ENCODE measurements at places on chromosomes 16 and 17. TPM values are rescaled to one million over a fixed set of nuclear protein-coding genes. Genes with fewer than 3 reads are reported as not detected.

PTGES3L gene
- total RNA-seq: 4.0 TPM

- no peaks in the 10 kb centered on the region for H3K27me3 ChIP-seq
- DNase-seq: no peak
- no peak overlapping the region for H3K27ac ChIP-seq
- H3K36me3 ChIP-seq: no peaks in the 10 kb centered on the region
- H3K4me1 ChIP-seq: 0 out of 2 replicates have a peak, but pooled peaks cover 4% of the 10 kb centered on the region
Observed at GRCh38 chr16:68401871-68402747, 46.2 kb downstream of the SMPD3 start.

DNA sequence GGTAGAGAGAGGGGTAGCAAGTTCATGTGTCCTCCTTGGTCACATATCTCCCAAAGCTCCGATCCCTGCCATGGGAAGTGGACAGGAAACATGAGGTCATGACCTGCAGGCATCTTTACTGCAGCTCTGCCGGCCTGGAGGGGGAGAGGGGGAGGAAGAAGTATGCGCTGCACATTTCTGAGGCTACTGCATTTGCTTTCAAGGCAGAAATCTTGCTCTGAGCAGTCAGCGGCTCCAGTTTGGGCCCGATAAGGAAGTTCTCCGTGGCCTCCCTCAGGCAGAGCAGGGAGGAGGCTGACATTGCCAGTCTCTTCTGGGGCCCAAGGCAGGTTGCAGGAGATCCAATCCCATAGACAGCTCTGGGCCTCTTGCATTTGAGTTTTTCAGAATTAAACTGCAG, 1.5 kb upstream of the NHERF1 start:
- peaks cover 6% of the 10 kb centered on the region for H3K36me3 ChIP-seq
- no peak for DNase-seq
- H3K27ac ChIP-seq: no peak overlapping the region
- peak overlapping the region; percentile 70 for H3K4me3 ChIP-seq
- no peaks in the 10 kb centered on the region for H3K27me3 ChIP-seq
- H3K4me1 ChIP-seq: peaks cover 15% of the 10 kb centered on the region

DNA sequence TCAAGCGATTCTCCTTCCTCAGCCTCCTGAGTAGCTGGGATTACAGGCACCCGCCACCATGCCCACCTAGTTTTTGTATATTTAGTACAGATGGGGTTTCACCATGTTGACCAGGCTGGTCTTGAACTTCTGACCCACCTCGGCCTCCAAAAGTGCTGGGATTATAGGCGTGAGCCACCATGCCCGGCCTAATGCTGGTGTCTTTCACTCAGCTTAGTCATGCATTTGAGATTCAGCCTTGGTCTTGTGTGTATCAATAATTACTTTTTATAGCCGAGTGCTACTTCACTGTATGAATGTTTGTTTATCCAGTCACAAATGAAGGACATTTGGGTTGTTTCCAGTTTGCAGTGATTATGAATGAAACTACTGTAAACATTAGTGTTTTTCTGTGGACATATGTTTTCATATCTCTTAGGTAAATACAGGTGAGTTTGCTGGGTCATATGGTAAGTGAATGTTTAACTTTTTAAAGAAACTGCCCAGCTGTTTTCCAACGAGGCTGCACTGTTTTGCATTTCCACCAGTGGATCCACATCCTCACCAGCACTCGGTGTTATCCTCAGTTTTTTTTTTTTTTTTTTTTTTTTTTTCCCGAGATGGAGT, 11.0 kb upstream of the PLCG2 start:
- no peaks in the 10 kb centered on the region for H3K27me3 ChIP-seq
- no peak overlapping the region for H3K4me3 ChIP-seq
- no peak overlapping the region for H3K27ac ChIP-seq
- H3K4me1 ChIP-seq: no peaks in the 10 kb centered on the region
- H3K36me3 ChIP-seq: peaks cover 4% of the 10 kb centered on the region
- no peak for DNase-seq

- H3K4me1 ChIP-seq: peaks cover 14% of the 10 kb centered on the region
- H3K36me3 ChIP-seq: peaks cover 25% of the 10 kb centered on the region
- H3K27ac ChIP-seq: no peak overlapping the region
- H3K27me3 ChIP-seq: no peaks in the 10 kb centered on the region
Observed at GRCh38 chr17:47694581-47695428, 844 bp downstream of the TBKBP1 start.

GRCh38 chr16:9469512-9469911, 378.1 kb downstream of the HAPSTR1 start:
- no peak overlapping the region for H3K4me3 ChIP-seq
- H3K4me1 ChIP-seq: no peaks in the 10 kb centered on the region
- H3K27me3 ChIP-seq: no peaks in the 10 kb centered on the region
- DNase-seq: no peak
- H3K27ac ChIP-seq: no peak overlapping the region

DNA sequence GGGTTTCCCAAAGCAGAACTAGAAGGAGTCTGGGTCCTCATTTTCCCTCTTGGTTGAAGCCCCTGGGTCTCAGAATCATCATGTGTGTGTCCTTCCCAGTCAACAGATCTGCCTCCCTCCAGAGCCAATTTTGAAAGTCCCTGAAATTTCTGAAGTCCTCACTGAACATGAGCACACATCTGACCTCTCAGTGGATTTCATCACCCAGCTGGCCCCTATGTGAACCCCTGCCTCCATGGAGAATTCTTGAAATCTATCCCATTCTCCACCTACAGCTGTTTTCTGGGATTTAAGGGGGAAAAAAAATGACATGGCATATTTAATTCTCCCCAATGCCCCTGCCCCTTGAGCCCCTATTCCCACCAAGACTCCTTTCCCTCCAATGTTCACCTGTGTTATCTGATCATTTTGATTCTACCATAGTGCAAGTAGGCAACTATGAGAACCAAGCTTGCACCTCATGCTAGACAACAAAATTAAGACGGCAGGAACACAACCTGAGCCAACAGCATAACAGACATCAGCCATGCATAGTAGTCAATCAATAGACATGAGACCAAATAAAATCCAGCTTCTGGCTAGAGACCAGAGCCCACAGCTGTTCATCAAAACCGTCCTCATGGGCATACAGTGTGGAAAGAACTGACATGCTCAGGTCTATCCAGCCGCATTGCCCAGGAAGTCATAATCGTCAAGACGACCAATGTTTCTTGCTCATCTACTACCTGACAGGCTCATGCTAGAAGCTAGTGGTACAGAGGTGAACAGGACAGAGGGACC, 14.9 kb downstream of the SOX9 start:
- 0 out of 2 replicates have a peak, but pooled peaks cover 3% of the 10 kb centered on the region for H3K4me1 ChIP-seq
- H3K27me3 ChIP-seq: no peaks in the 10 kb centered on the region
- H3K27ac ChIP-seq: no peak overlapping the region

GRCh38 chr16:23807028-23807427, 28.8 kb upstream of the PRKCB start:
- DNase-seq: no peak
- H3K27ac ChIP-seq: no peak overlapping the region
- no peaks in the 10 kb centered on the region for H3K27me3 ChIP-seq
- no peak overlapping the region for H3K4me3 ChIP-seq
- no peaks in the 10 kb centered on the region for H3K4me1 ChIP-seq
- H3K36me3 ChIP-seq: no peaks in the 10 kb centered on the region

- no peak overlapping the region for H3K27ac ChIP-seq
- no peak overlapping the region for H3K4me3 ChIP-seq
- no peaks in the 10 kb centered on the region for H3K27me3 ChIP-seq
- peaks cover 29% of the 10 kb centered on the region for H3K36me3 ChIP-seq
- no peak for DNase-seq
Observed at GRCh38 chr17:49834118-49834743, 13.6 kb downstream of the TAC4 start.

CES1 gene
- not detected for total RNA-seq

- H3K4me1 ChIP-seq: no peaks in the 10 kb centered on the region
- no peaks in the 10 kb centered on the region for H3K27me3 ChIP-seq
- no peak overlapping the region for H3K27ac ChIP-seq
- H3K36me3 ChIP-seq: no peaks in the 10 kb centered on the region
Observed at GRCh38 chr17:34291721-34292348, 6.3 kb downstream of the CCL11 start.

KCTD11 gene
- 5.3 TPM for total RNA-seq

DNA sequence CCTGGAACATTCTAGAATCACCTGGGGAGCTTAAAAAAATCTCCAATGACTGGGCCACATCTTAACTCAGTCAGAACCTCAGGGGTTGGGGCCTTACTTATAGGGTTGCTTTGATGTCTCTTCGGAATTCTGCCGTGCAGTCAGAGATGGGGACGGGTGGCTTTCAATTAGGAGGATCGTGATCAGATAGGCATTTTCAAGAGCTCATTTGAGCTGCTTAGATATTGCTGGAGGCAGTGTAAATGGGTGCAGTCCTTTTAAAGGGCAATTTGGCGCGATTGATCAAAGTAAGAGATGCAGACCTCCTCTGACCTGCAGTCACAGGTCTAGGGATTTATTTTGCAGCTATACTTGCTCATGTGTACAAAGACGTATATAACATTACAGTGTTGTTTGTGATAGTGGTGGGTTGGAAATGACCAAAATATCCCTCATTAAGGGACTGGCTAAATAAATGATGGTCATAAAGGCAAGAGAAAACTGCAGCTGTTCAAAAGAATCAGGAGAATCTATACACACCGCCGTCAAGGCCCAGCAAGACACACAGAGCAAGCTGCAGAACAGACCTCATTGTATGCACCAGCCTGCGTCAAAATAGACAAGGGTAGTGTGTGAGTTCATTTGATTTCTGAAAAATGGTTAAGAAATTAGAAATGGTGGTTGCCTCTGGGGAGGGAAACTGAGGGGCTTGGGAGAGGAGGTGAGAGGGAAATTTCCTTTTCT, 6.3 kb upstream of the KCNG4 start:
- no peak for DNase-seq
- H3K4me1 ChIP-seq: no peaks in the 10 kb centered on the region
- no peaks in the 10 kb centered on the region for H3K27me3 ChIP-seq
- no peaks in the 10 kb centered on the region for H3K36me3 ChIP-seq
- H3K27ac ChIP-seq: no peak overlapping the region
- no peak overlapping the region for H3K4me3 ChIP-seq

DNA sequence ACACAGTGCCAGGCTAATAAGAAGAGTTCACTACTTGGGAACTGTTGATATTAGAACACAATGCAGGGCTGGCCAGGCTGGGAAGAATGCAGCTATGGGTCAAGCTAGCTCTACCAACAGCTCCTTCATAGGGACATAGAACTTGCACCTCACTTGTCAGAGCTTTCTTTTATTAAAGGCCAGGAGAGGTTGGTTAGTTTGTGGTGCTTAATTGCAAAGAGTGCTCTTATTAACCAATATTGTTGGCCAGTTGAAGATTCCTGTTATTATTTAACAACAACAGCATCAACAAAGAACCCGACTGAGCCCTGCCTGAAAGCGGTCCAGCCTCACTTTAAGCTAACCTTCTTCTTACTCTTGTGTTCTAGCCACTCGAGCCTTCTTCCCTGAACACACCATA, 43.4 kb upstream of the ANKFN1 start:
- no peaks in the 10 kb centered on the region for H3K4me1 ChIP-seq
- no peak overlapping the region for H3K27ac ChIP-seq
- H3K27me3 ChIP-seq: no peaks in the 10 kb centered on the region
- no peak for DNase-seq

GRCh38 chr17:32136856-32137255, 5.4 kb upstream of the RHOT1 start:
- peaks cover 15% of the 10 kb centered on the region for H3K36me3 ChIP-seq
- no peak overlapping the region for H3K4me3 ChIP-seq
- H3K27me3 ChIP-seq: no peaks in the 10 kb centered on the region
- no peaks in the 10 kb centered on the region for H3K4me1 ChIP-seq
- H3K27ac ChIP-seq: no peak overlapping the region
- DNase-seq: no peak

ARHGAP23 gene
- 96.3 TPM for total RNA-seq

KRT20 gene
- not detected for total RNA-seq

GRCh38 chr16:76370344-76370743, 93.1 kb downstream of the CNTNAP4 start:
- H3K27me3 ChIP-seq: no peaks in the 10 kb centered on the region
- H3K36me3 ChIP-seq: no peaks in the 10 kb centered on the region
- no peaks in the 10 kb centered on the region for H3K4me1 ChIP-seq
- H3K4me3 ChIP-seq: no peak overlapping the region
- peak; percentile 30 for DNase-seq
- no peak overlapping the region for H3K27ac ChIP-seq

DNA sequence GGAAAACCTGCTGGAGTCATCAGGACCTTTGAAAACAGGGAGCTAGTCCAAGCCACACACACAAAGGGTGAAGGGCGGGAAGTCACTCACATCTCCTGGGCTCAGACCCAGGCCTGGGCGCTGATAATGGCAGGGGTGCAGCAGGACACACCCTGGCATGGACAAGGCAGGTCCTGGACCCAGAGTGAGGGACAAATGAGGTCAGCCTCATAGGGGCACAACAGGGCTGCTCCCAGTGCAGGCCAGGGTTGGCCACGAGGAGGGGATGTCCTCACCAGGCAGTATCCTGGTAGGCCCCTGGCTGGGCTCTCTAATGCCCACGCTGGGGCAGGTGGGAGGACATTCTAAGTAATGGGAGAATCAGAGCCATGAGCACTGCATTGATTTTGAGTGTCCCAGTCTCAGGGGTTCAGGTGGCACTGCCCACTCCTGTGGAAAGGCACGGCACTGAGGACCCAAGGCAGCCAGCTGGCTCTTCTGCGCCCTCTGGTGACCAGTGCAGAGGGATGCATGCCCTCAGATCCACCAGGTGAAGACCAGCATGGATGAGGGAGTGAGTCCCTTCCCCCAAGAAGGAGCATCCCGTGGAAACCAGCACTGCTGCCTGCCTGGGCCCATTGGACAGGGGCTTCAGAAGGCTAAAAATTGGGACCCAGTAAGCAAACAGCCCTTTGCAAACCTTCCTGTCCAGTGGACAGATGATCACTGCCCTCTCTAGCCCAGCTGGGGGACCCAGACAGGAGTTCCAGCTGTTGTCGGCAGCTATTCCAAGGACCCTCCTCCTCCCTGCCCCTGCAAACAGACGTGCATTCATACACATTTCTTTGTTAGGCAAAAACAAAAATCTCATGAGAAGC, 23.4 kb upstream of the SREBF1 start:
- no peak overlapping the region for H3K27ac ChIP-seq
- H3K36me3 ChIP-seq: no peaks in the 10 kb centered on the region
- no peaks in the 10 kb centered on the region for H3K27me3 ChIP-seq
- no peak overlapping the region for H3K4me3 ChIP-seq
- DNase-seq: peak; percentile 82
- no peaks in the 10 kb centered on the region for H3K4me1 ChIP-seq

DNA sequence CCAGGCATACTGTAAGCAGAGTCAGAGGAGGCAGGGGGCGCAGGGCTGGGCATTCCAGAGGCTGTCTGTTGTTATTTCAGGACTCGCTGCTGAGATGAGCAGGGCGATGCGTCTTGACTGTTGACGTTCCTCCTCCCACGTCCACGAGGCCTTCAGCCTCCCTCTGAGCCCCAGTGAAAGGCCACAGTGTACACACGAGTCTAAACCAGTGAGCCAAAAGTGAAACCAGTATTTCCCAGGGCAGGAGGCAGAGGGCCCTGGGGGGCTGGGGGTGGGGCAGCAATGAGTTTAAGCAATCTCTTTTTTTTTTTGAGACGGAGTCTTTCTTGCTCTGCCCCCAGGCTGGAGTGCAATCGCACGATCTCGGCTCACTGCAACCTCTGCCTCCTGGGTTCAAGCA, 21.5 kb downstream of the SMTNL2 start:
- H3K27ac ChIP-seq: no peak overlapping the region
- no peak overlapping the region for H3K4me3 ChIP-seq
- no peaks in the 10 kb centered on the region for H3K4me1 ChIP-seq
- no peak for DNase-seq
- no peaks in the 10 kb centered on the region for H3K36me3 ChIP-seq

- peaks cover 7% of the 10 kb centered on the region for H3K4me1 ChIP-seq
- no peaks in the 10 kb centered on the region for H3K36me3 ChIP-seq
- H3K27me3 ChIP-seq: no peaks in the 10 kb centered on the region
Observed at GRCh38 chr17:50890675-50891516, 24.7 kb upstream of the TOB1 start.
